A549 (cell line): ENCODE measurements at places on chromosomes 12 and 14. TPM values are rescaled to one million over a fixed set of nuclear protein-coding genes. Genes with fewer than 3 reads are reported as not detected.

Gene MYF6
- polyA plus RNA-seq: not detected in 3 replicates

DNA sequence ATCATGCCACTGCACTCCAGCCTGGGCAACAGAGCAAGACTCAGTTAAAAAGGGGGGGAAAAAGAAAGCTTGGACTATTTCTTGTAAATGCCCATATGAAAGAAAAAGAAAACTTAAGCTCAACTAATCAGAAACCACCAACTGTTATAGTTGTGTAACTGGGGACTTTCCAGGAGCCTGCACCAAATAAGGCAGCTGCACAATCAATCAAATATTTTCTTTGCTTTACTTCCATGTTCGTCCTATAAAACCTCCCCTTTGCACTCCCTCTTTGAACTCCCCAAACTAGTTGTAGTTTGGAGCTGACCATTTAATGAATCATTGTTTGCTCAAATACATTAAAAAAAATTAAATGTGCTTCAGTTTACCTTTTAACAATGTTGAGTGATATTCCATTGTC lies 54.9 kb downstream of the OTOGL start:
- DNase-seq: peak; percentile 5

DNA sequence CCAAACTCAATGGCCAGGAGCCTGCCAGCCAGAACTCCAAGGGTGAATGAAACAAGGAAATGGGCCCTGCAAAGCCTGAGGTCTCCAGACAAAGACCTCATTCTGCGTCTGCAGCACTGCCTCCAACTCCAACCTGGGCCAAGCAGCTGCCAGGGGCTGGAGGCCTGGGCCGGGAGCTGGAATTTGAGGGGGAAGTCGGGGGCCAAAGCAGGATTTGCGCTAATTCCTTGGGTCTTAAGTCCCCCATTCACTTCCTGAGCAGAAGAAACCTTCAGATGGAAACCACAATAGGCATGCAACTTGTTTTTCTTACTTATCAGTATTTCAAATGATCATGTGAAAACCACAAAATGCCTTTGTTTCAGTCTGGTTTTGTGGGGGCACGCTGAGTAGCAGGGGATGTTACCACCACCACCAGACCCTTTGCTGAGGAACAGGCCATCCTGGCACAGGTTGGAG lies 23.0 kb upstream of the TC2N start:
- no peak for DNase-seq

- DNase-seq: no peak
Observed at GRCh38 chr14:68623826-68624225, 169.0 kb downstream of the ZFP36L1 start.

- DNase-seq: no peak
Observed at GRCh38 chr14:59582845-59583509, 6.4 kb upstream of the CCDC175 start.

Gene DACT1
- polyA plus RNA-seq: 0.68 to 0.89 TPM (median 0.84 TPM) in 3 replicates

Gene WNT1
- polyA plus RNA-seq: not detected in 3 replicates

GRCh38 chr12:67937822-67938221 lies 51.4 kb upstream of the IFNG-AS1 start:
- DNase-seq: no peak

- DNase-seq: no peak
Observed at GRCh38 chr12:119758722-119759121, 90.8 kb downstream of the PRKAB1 start.

Gene TPPP2
- not detected in 3 replicates for polyA plus RNA-seq

GRCh38 chr12:53974084-53975063 lies at the start of gene HOTAIR:
HOTAIR (minus strand) TSS chr12:53974954.
- peak; percentile 63 for DNase-seq

- no peak for DNase-seq
Observed at GRCh38 chr14:54088271-54088670, 131.6 kb upstream of the BMP4 start.

GRCh38 chr12:49342066-49342913 lies 4.4 kb upstream of the DNAJC22 start:
- DNase-seq: peak; percentile 88

- no peak for DNase-seq
Observed at GRCh38 chr12:98149691-98150210, 365.6 kb upstream of the TMPO start.

GRCh38 chr12:12909995-12910420 lies 18.6 kb downstream of the GPRC5A start:
- DNase-seq: no peak

Gene MAP1LC3B2
- polyA plus RNA-seq: 1.4 to 2.9 TPM (median 2.1 TPM) in 3 replicates

DNA sequence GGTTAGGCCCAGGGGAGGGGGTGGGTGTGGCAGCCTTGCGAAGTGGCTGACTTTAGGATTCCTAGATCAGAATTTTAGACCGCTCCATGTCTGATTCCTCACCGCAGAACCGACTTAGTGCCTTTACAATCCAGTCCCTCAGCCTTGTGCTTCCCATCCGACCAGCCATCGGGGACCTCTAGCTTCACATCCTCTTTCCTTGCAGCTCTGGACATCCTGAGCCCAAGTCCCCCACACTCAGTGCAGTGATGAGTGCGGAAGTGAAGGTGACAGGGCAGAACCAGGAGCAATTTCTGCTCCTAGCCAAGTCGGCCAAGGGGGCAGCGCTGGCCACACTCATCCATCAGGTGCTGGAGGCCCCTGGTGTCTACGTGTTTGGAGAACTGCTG lies 557 bp downstream of the COPS7A start:
- DNase-seq: peak; percentile 42

Gene EXOC5
- 29.7 to 31.5 TPM (median 30.4 TPM) in 3 replicates for polyA plus RNA-seq

Gene KERA
- not detected in 3 replicates for polyA plus RNA-seq

Gene SLC15A4
- 21.2 to 21.9 TPM (median 21.6 TPM) in 3 replicates for polyA plus RNA-seq

- no peak for DNase-seq
Observed at GRCh38 chr14:102695167-102695555, 82.1 kb upstream of the TRAF3 start.

GRCh38 chr12:39574378-39574777 lies 45.2 kb downstream of the ABCD2 start:
- no peak for DNase-seq

GRCh38 chr12:108886873-108887629 lies 7.2 kb downstream of the DAO start:
- no peak for DNase-seq

DNA sequence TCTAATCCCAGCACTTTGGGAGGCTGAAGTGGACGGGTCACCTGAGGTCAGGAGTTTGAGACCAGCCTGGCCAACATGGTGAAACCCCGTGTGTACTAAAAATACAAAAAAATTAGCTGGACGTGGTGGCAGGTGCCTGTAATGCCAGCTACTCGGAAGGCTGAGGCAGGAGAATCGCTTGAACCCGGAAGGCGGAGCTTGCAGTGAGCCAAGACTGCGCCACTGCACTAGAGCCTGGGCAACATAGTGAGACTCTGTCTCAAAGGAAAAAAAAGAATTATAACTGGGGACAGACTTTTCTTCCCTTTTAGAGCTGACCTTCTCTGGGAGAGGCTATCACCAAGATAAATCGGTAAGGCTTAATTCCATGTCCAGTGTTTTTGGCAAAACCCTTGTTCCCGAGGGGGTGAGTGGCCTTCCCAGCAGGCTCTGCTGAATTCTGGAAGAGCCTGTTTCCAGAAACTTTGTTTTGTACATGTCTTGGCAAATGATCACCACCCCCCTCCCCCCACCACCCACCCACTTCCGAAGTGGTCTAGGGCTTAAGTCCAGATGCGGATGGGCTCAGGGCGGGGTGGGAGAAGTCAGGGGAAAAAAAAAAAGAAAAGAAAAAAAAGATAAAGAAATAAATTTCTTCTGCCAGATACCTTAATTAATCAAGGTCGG lies 32.3 kb upstream of the DEGS2 start:
- no peak for DNase-seq

DNA sequence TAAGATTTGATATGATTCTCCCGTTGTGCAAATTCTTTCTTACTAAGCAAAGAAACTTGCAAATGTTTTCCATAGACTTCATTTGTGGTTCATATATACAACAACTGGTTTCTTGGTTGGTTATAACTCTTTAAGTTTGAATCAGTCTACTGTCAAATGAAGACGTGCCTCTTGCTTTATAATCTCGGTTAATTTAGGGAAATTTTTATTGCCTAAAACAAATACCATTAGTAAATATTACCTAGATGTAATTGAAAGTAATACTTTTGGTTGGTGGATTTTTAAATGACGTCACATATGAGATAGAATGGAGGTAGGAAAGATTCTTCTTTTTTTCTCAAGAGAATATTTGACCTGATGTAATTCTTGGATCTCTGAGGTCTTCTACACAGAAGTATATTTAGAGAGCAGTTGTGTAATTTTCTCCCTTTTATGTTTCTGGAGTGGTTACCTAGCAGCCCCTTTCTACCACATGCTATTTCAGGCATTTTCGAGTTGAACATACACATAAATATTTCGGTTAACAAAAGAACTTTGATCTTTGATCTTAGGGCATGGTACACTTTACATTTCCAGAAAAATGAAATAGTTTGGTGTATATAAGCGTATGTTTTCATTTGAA lies 1.7 kb downstream of the ATF7IP start:
- no peak for DNase-seq

- DNase-seq: no peak
Observed at GRCh38 chr12:82723093-82723492, 36.4 kb downstream of the TMTC2 start.

DNA sequence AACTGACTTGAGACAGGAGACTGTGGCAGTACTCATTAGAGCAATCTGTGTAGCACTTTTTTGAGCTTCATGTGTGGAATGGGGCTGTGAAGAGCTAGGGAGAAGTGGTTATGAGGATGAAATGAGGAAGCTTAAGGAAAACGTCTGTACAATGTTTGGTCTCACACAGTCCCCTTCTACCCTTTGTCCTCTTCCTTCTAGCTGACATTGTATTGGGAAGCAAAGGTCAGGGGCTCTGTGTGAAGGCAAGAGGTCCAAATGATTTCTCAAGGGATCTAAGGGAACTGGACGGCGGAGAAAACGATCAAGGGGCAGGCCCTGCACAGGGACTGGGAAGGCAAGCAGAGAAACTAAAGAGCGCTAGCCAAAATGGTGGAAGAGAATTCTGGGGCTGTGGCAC lies 13.1 kb upstream of the CIPC start:
- no peak for DNase-seq

GRCh38 chr12:106801830-106802533 lies 27.5 kb downstream of the RIC8B start:
- DNase-seq: no peak

Gene PRR4
- 1.6 to 2.5 TPM (median 2.2 TPM) in 3 replicates for polyA plus RNA-seq

Gene MMP17
- polyA plus RNA-seq: 7.2 to 8.7 TPM (median 7.9 TPM) in 3 replicates

- no peak for DNase-seq
Observed at GRCh38 chr12:19482551-19483109, 43.3 kb downstream of the AEBP2 start.
